GM04504 (cell line): ENCODE measurements at places on chromosomes 7 and 10.

- DNase-seq = no peak
These were observed 64.4 kb upstream of the RSBN1L start for GRCh38 chr7:77631820-77632219.

GRCh38 chr10:85741626-85742300, 624.8 kb downstream of the GRID1 start:
- no peak for DNase-seq

- no peak for DNase-seq
These were observed 266 bp upstream of the MDFIC start for GRCh38 chr7:114921631-114922025.

- peak; percentile 20 for DNase-seq
These were observed 483.6 kb downstream of the INHBA start for GRCh38 chr7:41219276-41219675.

- DNase-seq = no peak
These were observed 7.3 kb downstream of the SCART1 start for GRCh38 chr10:133461027-133461426.

- no peak for DNase-seq
These were observed 21.3 kb downstream of the DDC start for GRCh38 chr7:50543776-50544442.

DNA sequence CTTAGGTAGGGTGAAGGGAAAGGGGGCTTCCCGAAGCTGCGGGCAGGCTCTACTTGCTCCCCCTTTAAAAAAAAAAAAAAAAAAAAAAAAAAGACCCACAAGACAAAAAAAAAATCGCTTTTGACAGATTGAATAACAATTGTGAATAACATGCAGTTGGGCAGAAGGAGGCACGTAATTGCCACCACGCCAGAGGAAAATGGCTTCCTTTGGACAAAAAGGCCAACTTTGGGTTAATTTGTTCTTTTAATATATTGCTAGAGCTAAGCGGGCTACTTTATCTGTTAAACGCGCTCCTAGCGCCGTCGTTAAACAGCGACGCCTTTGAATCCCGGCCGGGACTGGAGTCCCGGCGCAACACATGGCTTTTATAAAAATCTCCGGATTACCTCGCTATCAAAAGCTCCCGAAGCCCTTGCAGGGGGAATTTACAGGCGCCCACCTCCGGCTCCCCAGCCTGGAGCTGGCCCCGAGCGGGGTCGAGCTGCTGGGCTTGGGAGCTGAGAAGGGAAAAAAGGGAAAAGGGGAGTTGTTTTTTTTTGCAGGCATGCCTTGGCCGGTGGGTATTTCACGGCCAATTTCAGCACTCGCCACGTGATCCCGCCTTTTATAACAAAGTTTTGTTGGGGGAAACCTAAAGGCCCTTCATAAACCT, 1.2 kb downstream of the HOXA11 start:
- DNase-seq = no peak

DNA sequence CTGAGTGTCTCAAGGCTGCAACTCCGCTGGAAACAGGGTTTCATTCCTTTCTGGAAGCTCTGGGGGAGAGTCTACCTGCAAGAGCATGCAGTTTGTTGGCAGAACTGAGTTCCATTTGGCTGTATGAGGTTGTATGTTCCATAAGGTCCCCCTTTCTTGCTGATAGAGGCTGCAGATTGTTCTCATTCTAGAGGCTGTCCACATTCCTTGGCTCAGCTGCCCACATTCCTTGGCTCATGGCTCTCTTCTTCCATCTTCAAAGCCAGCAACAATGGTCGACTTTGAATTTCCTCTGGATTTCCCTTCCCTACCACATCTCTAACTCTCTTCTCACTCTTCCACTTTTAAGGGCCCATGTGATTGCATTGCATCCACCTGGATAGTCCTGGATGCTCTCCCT, 147.3 kb upstream of the CDCA7L start:
- no peak for DNase-seq

DNA sequence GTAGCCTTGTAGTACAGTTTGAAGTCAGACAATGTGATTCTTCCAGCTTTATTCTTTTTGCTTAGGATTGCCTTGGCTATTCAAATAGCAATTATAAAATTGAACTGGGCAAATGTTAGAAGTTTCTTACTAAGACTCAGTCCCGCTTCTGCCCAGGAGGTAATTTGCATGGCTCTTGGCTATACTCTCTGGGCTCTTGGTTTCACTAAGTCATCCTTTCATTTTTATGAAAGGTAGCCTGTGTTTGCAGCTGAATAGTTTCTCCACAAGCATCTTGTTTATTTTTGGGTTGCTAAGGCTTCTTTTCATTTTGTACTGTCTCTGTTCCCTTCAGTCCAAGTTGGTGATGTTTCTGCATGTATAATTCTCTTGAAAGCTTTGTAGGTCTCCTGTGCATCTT, 340.6 kb downstream of the SH2D4B start:
- no peak for DNase-seq

- peak; percentile 91 for DNase-seq
These were observed 259.7 kb upstream of the FERD3L start for GRCh38 chr7:19404912-19405329.

GRCh38 chr7:85090919-85091564, 95.8 kb downstream of the SEMA3D start:
- DNase-seq = no peak

GRCh38 chr7:116258734-116259133, 48.4 kb downstream of the TES start:
- peak; percentile 40 for DNase-seq

GRCh38 chr7:16234493-16235146, 186.7 kb downstream of the CRPPA start:
- DNase-seq = no peak

- DNase-seq = no peak
These were observed 34.4 kb downstream of the ADD3 start for GRCh38 chr10:110042181-110042580.

GRCh38 chr7:46080595-46081159, 159.6 kb upstream of the IGFBP3 start:
- peak; percentile 40 for DNase-seq

GRCh38 chr10:642186-642890, 47.1 kb downstream of the DIP2C start:
- no peak for DNase-seq

DNA sequence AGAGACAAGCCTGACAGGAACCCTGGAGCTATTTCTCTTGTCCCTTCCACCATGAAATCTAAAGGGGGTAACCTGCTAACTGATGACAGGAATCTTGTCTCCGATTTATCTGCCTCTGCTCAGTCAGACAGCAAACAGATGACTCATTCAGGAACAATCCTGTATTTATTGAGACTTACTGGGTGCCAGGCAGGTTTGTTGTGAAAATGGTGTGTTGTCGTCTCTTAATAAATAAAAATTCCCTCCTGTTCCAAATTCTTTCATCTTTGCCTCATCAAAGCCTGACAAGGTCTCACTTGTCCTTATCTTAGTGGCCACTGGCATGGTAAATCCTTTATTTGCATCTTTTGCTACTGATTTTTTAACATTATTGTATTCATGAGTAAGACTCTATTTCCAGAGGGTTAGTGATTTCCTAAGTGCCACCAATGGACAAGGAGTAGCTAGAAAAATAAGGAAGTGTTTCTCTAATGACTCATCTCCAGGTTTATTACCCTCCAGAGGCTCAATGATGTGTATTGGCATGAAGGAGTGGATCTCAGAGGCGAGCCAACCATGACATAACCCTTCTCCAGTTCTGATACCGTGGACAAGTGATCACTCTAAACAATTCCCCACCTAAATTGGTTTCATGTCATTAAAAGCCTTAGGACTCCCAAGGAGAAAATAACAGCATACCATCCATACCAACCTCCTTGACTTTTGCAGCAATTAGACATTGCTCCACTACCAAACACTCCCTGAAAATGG, 724.0 kb downstream of the GRID1 start:
- peak; percentile 31 for DNase-seq

GRCh38 chr7:151223728-151224127, 3.3 kb downstream of the ABCF2 start:
- no peak for DNase-seq

- DNase-seq = no peak
These were observed 13.3 kb downstream of the BMPER start for GRCh38 chr7:33918438-33919143.

DNA sequence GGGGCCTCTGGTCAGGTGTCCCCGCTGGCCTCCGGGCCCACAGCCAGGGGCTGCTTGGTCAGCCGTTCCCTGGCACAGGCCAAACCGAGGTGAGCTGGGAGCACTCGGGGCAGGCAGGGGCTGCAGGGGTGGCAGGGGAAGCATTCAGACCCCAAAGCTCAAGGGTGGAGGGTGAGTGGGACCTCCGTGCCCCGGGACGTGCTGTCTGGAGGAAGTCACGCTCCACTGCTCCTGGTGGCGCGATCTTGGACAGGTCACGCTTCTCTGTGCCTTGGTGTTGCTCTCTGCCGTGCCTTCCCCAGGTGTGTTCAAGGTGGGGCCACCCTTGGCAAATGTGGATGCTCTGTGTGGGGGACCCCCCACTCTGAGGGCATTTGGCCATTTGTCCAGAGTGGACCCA, 24.6 kb upstream of the ELFN1 start:
- DNase-seq = no peak

- no peak for DNase-seq
These were observed 86.3 kb upstream of the NPS start for GRCh38 chr10:127462643-127463295.

- DNase-seq = no peak
These were observed 82.9 kb downstream of the CADPS2 start for GRCh38 chr7:122803323-122803722.

DNA sequence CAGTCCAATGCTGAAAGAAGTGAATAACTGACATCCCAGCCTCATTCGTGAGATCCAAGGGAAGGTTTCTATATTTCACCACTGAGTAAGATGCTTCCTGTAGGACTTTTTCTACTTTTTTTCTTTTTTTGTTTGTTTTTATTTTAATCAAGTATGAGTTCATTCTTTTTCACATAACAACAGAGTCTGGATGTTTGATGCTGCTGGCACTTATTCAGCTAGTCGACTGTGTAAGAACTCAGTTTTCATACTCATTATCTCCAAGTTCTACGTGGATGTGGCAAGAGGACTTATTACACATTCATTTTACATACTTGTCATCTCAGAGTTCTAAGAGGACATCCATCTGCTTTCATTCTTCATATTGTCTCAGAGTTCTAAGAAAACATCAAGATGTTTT, 86.9 kb downstream of the CPXM2 start:
- peak; percentile 64 for DNase-seq

DNA sequence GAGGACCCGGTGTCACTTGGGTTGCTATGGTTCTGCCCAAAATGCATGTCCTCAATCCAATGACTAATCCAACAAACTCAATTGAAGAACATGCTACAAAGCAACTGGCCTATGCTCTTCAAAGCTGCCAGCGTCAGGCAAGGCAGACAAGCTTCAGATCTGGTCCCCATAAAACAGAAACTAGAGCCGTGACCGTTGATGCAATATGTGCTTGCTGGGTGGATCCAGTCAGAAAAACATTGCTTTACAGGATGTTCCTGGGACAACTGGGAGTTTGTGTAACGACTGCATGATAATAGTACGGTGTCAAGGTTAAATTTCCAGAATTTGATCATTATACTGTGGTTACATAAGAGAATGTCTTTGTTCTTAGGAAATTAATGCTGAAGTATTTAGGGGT, 120.7 kb upstream of the CTBP2 start:
- no peak for DNase-seq

DNA sequence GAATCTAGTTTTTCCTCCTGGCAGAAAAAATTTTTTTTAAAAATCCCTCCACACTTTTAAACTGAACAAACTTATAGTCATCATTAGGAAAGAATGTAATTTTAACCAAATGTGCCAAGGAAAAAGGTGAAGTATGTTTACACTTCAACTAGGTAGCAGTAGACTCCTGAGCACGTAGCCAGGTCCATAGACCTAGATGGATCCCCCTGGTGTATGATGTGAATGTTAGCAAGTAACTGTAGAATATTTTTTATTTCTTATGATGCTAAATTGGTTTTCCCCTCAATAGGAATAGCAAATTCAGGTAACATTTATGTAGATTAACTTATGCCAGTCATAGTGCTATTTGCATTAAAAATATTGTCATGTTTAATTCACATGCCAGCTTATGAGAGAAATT, 19.6 kb downstream of the CABCOCO1 start:
- DNase-seq = no peak

- no peak for DNase-seq
These were observed 34.8 kb downstream of the SGCE start for GRCh38 chr7:94621120-94621519.

DNA sequence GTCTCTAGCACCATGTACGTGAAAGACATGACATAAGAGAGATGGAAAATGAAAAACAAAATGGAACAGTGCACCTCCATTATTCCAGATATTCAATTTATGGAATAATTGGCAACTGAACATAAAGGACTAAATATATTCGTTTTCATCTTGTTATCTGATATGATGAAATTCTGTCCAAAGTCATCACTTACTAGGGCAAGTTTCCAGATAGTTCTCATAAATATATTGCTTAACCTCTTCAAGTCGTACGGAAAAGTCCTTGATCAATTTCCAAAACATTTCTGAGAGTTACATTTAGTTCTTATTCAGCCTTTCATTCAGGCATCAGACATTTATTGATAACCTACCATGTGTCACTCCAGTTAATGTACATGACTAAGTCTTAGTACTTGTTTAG, 185.2 kb downstream of the HGF start:
- DNase-seq = no peak

GRCh38 chr7:93894426-93894825, 3.9 kb upstream of the TFPI2 start:
- DNase-seq = no peak

DNA sequence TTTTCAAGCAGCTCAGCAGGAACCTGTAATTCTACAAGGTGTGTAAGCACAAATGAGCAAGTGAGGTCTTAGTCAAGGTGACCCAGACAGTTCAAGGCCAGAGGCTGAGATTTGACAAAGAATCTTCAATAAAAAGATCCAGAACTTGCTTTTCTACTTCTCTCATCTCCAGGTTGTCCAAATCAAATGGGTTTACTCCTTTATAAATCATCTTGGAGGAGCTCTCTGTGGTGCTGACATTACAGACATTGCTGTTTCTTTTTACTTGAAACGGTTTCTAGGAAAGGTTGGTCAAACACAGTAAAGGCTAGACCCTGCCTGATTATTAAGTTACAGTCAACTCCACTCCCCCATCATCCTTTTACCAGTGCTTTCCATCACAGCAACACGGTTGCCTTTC, 504.6 kb downstream of the SORCS3 start:
- DNase-seq = no peak

DNA sequence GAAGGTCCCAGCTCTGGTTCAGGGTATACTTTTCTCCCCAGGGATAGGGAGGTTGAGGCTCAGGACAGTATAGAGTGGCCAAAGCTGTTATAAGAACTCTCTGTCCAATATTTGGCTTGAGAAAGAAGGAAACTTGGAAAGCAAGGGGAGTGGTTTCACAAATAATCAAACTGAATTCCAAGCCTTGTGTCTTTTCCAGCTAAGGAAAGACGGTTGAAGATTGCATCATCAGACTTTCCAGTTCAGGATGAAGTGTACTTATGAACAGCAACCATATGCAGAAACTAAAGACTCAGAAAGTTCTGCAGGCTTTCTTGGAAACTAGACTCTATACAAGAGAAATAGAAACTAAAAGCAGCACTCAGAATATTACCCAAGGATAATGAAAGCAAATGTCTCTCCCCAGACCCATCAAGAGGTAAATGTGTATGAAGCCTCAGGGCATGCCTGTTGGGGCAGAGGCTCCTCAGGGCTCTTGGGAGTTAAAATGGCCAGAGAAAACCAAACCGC, 46.4 kb downstream of the RAMP3 start:
- DNase-seq = peak; percentile 33

- DNase-seq = no peak
These were observed 44.1 kb downstream of the DGKB start for GRCh38 chr7:14858410-14858809.

GRCh38 chr10:130492266-130492934, 356.2 kb downstream of the GLRX3 start:
- no peak for DNase-seq
